Activated CD4-positive, alpha-beta memory T cell treated with anti-CD3 and anti-CD28 coated beads, Interleukin-2, amount 10 ng/mL, durations not matched to agents 7 days and 5 days (primary cell): ENCODE measurements at places on chromosomes 11 and 22. TPM values are rescaled to one million over a fixed set of nuclear protein-coding genes. Genes with fewer than 3 reads are reported as not detected.

STK33 gene
- 0.71 TPM for total RNA-seq

DNA sequence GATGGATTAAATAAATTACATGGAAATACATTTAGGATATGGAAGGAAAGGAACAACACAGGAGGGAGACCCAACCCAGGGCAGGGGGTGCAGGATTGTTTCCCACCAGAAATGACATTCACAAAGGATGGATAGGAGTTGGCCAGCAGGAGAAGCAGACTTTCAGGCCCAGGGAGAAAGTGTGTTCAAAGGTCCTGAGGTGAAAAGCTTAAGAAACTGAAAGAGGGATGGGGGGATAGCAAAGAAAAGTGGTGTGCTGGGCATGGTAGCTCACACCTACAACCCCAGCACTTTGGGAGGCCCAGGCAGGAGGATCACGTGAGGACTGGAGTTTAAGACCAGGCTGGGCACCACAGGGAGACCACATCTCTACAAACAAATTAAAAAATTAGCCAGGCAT lies 16.6 kb upstream of the ADA2 start:
- no peak overlapping the region for H3K4me3 ChIP-seq
- H3K36me3 ChIP-seq: no peaks in the 10 kb centered on the region
- peak overlapping the region; percentile 44 for H3K27ac ChIP-seq
- H3K27me3 ChIP-seq: no peaks in the 10 kb centered on the region
- no peak for DNase-seq

- no peaks in the 10 kb centered on the region for H3K27me3 ChIP-seq
- no peaks in the 10 kb centered on the region for H3K4me1 ChIP-seq
- H3K4me3 ChIP-seq: no peak overlapping the region
- H3K27ac ChIP-seq: no peak overlapping the region
- H3K36me3 ChIP-seq: no peaks in the 10 kb centered on the region
- DNase-seq: no peak
These were observed 816.3 kb downstream of the NTM start for GRCh38 chr11:132186699-132187098.

GRCh38 chr11:2968341-2968900 lies 23.7 kb downstream of the NAP1L4 start:
- H3K27me3 ChIP-seq: no peaks in the 10 kb centered on the region
- peaks cover 23% of the 10 kb centered on the region for H3K4me1 ChIP-seq
- H3K27ac ChIP-seq: no peak overlapping the region
- DNase-seq: no peak
- H3K4me3 ChIP-seq: no peak overlapping the region

DNA sequence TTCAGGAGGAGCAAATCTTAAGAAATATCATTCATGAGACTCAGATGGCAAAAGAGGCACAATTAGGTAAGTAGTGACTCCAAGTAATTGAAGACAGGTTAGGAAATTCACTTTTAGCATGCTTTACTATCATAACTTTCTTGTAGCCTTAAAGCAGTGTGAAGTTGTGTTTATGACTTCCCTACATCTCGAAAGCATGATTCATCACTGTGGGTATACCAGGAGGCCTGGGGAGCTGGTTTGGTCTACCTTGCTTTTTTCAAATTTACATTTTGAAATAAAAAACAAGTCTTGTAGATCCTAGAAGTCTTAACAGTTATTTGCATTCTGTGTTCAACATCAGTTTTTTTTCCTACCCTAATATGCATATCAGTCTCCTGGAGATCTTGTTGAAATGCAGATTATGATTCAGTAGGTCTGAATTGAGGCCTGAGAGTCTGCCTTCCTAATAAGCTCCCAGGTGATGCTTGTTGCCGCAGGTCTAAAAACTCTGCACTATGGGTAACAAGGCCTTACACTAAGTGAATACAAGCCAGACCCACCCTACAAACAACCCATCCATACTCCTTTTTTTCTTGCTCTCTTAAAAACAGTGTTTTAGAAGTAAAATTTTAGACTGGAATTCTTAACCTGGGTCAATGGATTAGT lies 41.4 kb downstream of the TTC17 start:
- no peak for DNase-seq
- H3K27ac ChIP-seq: peak overlapping the region; percentile 18
- no peak overlapping the region for H3K4me3 ChIP-seq
- H3K4me1 ChIP-seq: peaks cover 46% of the 10 kb centered on the region

DNA sequence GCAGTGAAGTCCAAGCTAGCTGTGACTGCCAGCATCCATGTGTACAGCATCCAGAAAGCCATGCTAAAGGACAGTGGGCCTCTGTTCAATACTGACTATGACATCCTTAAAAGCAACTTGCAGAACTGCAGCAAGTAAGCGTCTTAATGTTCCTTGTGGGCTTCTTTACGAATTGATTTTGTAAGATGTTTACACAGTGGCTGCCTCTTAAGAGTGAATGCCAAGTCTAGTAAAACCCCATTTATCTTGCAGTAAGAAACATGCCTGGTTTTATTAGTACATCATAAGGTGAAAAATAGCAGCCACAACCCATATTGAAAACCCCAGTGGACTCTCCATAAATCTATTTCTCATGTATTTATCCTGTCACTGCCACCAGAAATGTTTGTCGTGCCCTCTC lies 20.5 kb downstream of the POLD3 start:
- H3K27ac ChIP-seq: no peak overlapping the region
- peaks cover 1% of the 10 kb centered on the region for H3K4me1 ChIP-seq
- H3K4me3 ChIP-seq: no peak overlapping the region
- H3K27me3 ChIP-seq: no peaks in the 10 kb centered on the region
- H3K36me3 ChIP-seq: peaks cover 28% of the 10 kb centered on the region

PTPRCAP gene
- total RNA-seq: 398 TPM

- H3K36me3 ChIP-seq: no peaks in the 10 kb centered on the region
- no peaks in the 10 kb centered on the region for H3K4me1 ChIP-seq
- no peak overlapping the region for H3K4me3 ChIP-seq
- no peak for DNase-seq
- H3K27me3 ChIP-seq: no peaks in the 10 kb centered on the region
- no peak overlapping the region for H3K27ac ChIP-seq
These were observed 37.9 kb downstream of the B3GAT1 start for GRCh38 chr11:134374171-134374570.

CDCA5 gene
- total RNA-seq: 98.2 TPM

CCDC81 gene
- 0.53 TPM for total RNA-seq

DNA sequence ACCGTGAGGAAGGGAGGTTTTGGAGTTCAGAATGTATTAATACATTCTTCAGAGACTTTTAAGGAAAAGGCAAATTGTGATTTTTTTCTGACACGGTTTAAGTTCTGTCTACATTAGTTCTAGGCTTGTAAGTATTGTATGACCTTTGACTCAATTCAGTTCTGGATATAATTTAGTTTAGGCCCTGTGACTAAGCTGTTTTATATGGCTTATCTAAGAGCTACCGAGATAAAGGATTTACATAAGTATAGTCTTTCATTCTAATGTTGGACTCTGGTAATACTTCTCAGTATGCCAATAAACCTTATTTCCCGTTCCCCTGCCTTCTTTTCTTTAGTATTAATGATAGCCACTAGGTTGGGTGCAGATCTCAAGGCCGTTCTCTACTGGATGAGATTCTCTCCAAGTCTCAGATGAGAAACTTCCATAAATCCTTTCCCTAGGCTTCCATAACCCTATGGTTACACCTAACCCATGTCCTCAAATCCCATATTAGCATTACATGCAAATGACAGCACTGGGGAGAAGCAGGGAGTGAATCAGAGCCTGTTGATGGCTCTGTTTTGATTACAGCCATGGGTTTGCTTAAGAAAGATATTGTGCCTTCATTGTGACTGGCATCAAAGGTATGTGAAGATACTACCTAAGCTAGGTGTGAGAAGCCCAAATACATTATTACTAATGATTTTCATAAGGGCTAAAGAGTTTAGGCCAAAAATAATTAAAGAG lies 38.7 kb downstream of the BARX2 start:
- no peak overlapping the region for H3K4me3 ChIP-seq
- no peaks in the 10 kb centered on the region for H3K36me3 ChIP-seq

GRCh38 chr11:124635932-124636331 lies 13.3 kb downstream of the TBRG1 start:
- no peak overlapping the region for H3K4me3 ChIP-seq
- no peak for DNase-seq
- no peak overlapping the region for H3K27ac ChIP-seq
- no peaks in the 10 kb centered on the region for H3K4me1 ChIP-seq

DNA sequence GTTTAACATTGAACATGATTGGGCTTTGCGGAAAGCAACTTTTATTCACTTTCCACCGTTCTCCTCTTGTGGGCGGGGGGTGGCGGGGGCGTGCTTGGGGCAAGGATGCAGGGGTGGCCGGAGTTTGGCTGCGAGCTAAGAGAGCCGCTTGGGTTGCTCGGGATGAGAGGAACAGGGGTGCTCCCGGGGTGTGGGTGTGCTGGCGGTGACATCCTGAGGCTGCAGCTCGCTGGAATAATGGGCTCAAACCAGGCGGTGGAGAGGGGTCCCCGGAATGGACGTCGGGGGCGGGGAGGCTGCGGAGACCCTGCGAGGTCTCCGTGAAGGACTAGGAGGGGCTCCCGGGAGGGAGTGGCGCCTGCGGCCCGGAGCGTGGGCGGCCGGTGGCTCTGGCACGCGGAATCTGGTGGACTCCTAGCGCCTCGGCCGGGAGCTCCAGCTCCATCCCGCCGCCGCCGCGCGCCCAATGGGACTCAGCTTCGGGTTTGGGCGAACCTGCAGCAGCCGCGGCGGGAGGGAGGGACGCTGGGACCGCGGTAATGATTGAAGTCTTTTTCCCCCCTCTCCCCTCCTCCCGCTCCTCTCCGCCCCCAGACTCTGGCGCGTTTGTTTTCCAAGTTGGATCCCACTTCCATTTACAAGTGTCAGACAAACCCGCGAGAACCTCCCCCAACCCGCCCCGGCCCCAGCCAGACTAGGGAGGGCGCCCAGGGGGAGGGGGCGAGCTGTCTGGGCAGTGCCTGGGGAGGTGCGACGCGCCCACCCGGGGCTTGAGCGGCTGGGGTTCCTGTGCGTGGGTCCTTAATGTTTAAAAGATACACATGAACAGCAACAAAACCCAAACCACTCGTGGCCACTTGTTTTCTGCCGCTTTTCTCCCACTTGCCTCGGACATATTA lies 2.0 kb downstream of the FAT3 start:
- H3K27me3 ChIP-seq: peaks cover 45% of the 10 kb centered on the region
- DNase-seq: no peak
- H3K27ac ChIP-seq: no peak overlapping the region
- no peaks in the 10 kb centered on the region for H3K36me3 ChIP-seq
- no peak overlapping the region for H3K4me3 ChIP-seq

GRCh38 chr22:31891366-31892079 lies 52.8 kb upstream of the YWHAH start:
- peaks cover 21% of the 10 kb centered on the region for H3K36me3 ChIP-seq
- H3K27me3 ChIP-seq: no peaks in the 10 kb centered on the region
- peaks cover 5% of the 10 kb centered on the region for H3K4me1 ChIP-seq
- DNase-seq: no peak
- no peak overlapping the region for H3K27ac ChIP-seq

- H3K36me3 ChIP-seq: no peaks in the 10 kb centered on the region
- peaks cover 34% of the 10 kb centered on the region for H3K4me1 ChIP-seq
- no peak for DNase-seq
- no peaks in the 10 kb centered on the region for H3K27me3 ChIP-seq
- H3K27ac ChIP-seq: no peak overlapping the region
- no peak overlapping the region for H3K4me3 ChIP-seq
These were observed 171.1 kb downstream of the CRYBB2 start for GRCh38 chr22:25390297-25391240.

DNA sequence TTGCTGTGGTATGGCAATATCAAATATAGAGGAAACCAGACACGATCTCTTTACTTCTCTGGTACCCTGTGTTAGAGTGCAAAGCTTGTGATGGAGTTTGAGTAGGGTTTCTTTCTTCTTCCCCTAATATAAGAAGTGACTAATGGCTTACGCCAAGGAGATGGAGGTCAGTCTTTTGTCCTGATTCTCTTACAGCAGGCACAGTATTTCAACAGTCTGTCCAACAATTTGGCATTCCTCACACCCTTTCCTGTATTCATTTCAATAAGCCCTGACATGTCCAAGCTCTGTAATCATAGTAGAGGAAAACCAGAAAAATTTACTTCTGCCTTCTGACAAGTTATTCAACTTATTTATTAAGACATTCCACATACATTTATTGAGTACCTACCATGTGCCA lies 546.2 kb downstream of the TMEM135 start:
- no peak overlapping the region for H3K4me3 ChIP-seq
- no peaks in the 10 kb centered on the region for H3K27me3 ChIP-seq
- no peak for DNase-seq
- H3K27ac ChIP-seq: no peak overlapping the region

TPBGL gene
- 0.38 TPM for total RNA-seq

DNA sequence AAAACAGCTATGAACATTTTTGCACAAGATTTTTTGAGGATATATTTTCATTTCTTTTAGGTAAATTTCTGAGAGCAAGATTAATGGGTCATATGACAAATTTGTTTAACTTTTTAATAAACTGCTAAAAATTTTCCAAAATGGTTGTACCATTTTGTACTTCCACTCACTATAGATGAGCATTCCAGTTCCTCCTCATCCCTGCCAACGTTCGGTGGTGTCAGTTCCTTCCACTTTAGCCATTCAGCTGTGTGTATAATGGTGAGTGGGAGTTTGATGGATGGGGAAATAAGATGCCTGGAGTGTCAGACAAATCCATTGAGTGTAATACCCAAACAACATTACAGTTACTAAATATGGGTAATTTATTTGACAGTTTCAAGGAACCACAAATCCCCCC lies 49.7 kb downstream of the MIAT start:
- DNase-seq: no peak
- H3K27me3 ChIP-seq: no peaks in the 10 kb centered on the region
- H3K36me3 ChIP-seq: peaks cover 31% of the 10 kb centered on the region
- no peak overlapping the region for H3K4me3 ChIP-seq
- H3K27ac ChIP-seq: no peak overlapping the region

GRCh38 chr11:134332189-134332631 lies 422 bp downstream of the GLB1L2 start:
- peak overlapping the region; percentile 62 for H3K4me3 ChIP-seq
- peaks cover 49% of the 10 kb centered on the region for H3K27me3 ChIP-seq
- peaks cover 16% of the 10 kb centered on the region for H3K4me1 ChIP-seq
- H3K27ac ChIP-seq: no peak overlapping the region
- DNase-seq: no peak
- H3K36me3 ChIP-seq: no peaks in the 10 kb centered on the region

GRCh38 chr22:28148816-28149465 lies 229.9 kb upstream of the PITPNB start:
- peaks cover 12% of the 10 kb centered on the region for H3K27me3 ChIP-seq
- no peaks in the 10 kb centered on the region for H3K4me1 ChIP-seq

DNA sequence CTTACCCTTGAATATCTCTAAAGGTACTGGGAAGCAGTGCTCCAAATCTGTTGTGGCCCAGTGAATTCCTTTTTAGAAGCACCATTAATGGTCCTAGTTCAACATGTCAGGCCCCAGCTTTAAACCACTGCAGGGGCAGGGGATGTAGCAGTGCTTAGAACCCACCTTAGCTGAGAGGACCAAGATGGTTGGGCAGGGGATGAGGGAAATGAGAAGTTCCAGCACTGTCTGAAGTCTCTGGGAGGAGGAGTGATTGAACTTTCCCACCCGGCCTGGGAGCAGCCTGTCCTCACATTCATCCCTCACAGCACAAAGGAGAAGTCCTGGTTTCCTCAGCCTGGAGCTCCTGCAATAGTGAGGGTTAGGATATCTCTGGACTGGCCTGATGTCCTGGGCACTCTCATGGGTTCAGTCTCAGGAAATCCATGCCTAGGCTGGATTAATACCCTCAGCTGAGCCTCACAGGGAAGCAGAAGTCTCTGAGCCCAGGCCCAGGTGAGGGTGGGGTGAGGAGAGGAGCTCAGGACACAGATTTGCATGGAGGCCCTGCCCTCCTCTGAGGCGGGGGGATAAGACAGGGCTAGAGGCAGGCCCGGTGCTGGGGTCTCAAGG lies 28.6 kb upstream of the PRAME start:
- peaks cover 29% of the 10 kb centered on the region for H3K27me3 ChIP-seq
- H3K4me1 ChIP-seq: no peaks in the 10 kb centered on the region
- DNase-seq: no peak
- H3K4me3 ChIP-seq: no peak overlapping the region

- H3K27ac ChIP-seq: no peak overlapping the region
- no peak overlapping the region for H3K4me3 ChIP-seq
- DNase-seq: peak; percentile 14
- no peaks in the 10 kb centered on the region for H3K4me1 ChIP-seq
These were observed 524.5 kb downstream of the BRD1 start for GRCh38 chr22:49303061-49303735.
